ENCODE measurements at places on chromosomes 2 and 18.

DNA sequence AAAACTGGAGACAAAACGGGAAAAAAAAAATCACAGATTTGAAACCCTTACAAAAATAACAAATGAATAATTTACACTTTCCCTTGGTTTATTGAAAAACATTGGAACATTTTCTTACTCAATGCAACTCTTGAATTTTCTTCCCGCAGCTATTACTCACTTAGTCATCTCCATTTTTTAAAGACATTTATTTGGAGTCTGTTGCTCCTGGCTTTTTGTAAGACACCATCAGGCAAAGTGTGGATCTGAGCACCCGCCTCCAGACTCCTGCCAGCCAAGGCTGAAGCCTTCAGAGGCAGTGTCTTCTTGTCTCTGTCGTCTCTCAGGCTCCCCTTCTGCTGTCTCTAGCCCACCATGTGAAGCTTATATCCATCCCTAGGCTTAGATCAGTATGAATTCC is 46.2 kb downstream of the TRIB2 start:
- DNase-seq: no peak

DNA sequence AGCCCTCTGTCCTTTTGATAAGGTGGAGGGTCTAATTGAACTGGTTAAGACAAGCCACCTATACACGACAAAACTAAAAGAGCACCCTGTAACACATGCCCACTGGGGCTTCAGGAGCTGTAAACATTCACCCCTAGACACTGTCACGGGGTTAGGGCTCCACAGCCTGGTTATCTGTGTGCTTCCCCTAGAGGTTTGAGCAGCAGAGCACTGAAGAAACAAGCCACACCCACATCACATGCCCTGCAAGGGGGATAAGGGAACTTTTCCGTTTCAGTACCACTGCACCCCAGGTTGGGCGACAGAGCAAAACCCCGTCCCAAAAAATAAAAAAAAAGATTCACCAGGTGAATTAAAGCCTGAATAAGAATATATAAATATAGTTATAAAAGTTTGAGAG is 913.7 kb upstream of the ACVR2A start:
- no peak for DNase-seq

- DNase-seq: no peak
These were observed 66.6 kb upstream of the ZNF397 start for GRCh38 chr18:35174093-35174731.

GRCh38 chr18:8386669-8387380 is 222.4 kb upstream of the RAB12 start:
- DNase-seq: no peak

DNA sequence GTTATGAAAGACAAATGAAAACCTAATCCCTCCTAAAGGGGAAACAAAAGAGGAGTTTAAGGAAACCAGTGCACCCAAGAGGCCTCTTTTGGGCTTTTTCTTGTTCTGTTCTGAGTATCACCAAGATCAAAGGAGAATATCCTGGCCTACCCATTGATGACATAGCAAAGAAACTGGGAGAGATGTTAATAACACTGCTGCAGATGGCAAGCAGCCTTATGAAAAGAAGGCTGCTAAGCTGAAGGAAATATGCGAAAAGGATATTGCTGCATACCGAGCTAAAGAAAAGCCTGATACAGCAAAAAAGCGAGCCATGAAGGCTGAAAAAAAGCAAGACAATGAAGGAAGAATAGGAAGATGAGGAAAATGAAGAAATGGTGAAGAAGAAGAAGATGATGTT is 23.6 kb upstream of the STAT4 start:
- DNase-seq: no peak

DNA sequence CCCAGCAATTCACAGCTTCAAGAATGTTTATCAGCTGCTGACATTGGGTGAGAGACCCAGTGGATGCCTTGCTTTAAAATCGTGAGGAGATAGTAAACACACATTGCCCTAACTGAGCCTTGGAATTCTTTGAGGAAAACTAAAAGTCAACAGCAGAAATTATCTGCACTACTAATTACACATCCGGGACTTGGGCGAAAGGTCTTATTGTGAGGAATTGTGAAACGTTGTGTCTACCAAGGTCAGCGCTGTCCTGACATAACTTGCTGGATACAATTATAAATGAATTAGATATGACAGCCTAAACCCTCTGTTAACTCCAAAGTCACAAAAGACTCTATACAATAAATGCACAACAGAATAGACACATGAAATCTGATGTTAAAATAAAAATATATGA is 121.4 kb downstream of the ST6GAL2 start:
- no peak for DNase-seq

DNA sequence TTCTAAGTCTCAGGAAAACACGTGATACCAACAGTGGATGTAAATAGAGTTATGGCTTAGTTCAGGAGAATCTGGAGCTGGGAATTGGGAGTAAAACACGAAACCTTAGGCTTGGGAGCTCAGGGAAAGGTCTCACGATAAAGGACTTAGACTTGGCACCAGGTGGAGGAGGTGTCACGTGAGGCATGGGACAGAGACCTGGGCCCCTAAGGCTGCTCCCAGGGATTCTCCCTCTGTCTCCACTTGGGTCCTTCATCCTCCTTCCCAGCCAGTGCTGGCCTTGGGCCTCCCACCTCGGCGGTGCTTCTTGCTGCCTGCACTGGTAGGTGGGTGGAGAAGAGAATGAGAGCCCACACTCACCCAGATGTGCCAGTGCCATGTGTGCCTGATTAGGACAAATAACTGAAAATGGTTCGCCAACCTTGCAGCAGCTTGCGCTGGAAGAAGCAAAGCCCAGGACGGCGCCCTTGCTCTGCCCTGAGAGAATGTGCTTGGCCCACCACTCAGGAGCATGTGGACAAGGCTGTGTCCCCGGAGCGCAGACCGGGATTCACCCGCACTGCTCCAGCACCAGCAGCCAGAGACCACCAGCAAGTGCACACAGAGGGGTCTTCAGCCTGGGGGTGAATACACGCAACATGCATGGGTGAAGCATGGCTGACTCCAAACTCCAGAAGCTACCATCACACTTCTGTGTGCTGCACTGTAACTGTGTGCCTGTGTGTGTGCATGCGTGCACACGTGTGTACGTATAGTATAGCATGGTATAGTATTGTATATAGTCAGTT is 48.1 kb downstream of the PSMG2 start:
- DNase-seq: no peak

DNA sequence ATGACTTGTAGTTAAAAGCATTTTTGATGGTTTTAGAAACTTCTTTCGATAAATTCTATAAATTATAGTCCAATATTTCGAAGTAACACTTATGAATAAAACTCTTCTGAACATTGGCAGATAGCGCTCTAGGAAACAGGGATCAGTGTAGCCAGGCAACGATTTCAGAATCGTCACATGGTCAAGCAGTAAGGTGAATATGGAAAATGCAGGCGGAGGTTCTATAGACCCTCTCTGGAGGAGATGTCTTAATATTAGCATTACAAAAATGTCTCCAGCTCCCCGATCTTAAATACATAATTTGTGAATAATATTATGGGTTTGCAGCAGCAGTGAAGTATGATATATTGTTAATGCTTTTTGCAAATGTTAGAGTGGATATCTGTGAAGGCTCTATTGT is 310.3 kb downstream of the SS18 start:
- no peak for DNase-seq

DNA sequence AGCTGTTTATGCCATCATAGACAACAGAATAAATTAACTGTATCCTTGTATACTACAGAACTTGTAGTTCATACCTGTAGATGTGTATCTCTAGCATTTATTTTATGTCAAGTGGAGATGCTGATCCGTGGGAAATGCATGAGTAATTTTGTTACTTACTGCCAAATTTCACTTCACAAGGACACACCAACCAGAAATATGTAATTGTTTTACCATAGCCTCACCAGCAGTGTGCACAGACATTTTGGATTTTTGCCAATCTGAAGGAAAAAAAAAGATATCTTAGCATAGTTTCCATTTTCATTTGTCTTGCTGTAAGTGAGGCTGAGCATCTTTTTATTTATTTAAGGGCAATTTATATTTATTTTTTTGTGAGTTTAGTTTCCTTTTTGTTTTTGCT is 265.1 kb upstream of the OSR1 start:
- no peak for DNase-seq

GRCh38 chr2:45852450-45853150 is 201.1 kb downstream of the PRKCE start:
- DNase-seq: no peak

DNA sequence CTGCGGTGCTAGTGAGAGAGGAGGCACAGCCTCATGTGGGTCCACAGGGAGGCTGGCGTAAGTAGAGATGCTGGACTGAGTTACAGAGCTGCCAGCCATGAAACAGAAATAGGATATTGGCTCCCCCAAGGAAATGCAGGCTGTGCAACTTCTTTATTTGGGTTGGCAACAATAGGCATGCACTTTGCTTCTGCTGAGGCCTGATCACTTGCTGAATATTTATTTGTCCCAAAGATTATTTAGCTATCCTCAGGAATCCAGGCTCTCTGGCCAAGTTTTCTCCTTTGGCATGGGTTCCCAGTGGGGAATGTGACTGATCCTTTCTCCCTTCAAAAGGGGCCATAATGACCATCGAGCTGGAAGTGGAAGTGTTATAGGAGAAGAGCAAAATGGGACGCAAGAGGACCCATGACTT is 60.0 kb downstream of the MAPK4 start:
- DNase-seq: no peak

DNA sequence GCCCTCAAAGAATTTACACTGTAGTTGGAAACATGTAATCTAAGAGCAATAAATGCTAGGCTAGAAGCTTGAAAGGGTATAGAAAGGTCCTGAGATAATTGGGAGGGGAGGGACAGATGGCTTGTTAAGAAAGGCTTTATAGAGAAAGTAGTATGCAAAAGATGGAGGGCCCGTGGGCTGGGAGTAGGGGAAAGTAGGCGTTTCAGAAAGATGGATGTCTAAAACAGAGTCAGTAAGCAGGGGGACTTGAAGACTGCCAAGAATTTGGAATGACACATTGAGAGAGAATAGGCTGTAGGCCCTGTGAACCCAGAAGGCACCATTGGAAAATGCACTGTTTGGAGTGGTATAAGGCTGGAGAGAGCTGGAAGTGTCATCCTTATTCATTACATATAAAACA is 822 bp downstream of the PSMG2 start:
- DNase-seq: no peak

DNA sequence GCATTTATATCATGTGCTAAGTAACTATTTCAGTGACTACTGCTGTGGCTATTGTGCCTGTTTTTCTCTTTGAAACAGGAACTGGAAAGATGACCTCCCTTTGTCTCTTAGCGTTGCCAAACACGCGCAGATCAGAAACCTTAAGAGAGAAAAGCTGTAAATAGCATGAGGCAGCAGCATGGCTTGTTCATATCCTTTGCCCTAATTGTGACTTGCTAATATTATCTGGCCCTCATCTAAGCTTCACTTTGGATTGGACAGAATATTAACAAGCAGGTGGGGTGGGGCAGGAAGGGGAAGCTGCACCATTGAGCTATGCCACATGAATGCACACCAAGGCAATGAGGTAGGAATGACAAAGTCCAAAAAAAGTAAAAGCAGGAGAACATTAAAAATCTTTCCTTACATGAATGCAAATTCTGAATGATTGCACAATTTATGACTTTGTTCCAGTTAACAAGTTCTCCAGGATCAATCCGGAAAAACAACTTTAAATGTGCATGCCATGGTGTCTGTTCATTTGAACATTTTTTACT is 128.4 kb downstream of the IRS1 start:
- no peak for DNase-seq

DNA sequence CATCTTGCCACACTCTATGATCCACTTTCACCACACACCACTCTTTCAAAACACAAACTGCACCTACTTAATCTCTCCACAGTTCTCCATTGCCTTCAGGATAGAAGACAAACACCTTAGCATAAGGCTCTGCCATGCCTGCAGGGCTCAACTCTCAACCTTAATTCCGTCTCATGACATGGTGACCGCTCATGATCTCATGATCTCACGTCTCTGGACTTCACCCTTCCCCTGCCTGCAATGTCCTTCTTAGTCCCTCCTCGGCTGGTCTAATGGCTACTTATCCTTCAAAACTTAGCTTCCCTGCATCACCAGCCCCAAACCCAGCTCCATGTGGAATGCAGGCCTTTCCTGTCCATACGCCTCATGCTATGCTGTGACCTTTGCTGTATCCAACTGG is 85.3 kb downstream of the ACVR1 start:
- no peak for DNase-seq

DNA sequence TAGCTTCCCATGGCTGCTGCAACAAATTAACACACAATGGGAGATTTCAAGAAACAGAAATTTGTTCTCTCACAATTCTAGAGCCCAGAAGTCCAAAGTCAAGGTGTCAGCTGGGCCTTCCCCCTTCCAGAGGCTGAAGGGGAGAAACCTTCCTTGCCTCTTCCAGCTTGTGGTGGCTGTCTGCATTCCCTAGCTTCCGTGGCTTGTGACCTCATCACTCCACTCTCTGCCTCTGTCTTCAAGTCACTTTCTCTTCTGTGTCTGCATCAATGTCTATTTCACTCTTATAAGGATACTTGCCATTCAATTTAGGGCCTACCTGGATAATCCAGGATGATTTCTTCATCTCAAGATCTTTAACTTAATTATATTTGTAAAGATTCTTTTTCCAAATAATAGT is 16.8 kb upstream of the SRBD1 start:
- DNase-seq: no peak

DNA sequence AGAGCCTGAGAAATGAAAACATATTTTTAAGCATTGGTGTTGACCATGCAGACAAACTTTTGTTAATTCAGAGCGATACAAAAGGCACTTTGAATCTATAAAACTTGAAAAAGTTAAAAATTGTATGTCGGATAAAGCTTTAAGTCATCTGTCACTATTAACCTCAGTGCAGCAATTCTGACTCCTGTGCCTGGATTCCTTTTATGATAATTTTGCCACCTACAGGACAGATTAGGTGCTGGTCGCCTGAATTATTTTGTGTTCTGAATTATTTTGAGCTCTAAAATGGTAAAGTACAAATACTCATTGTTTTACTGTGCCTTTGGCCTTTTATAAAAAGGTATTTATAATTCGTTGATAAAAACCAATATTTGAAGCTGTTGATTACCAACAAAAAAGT is 19.4 kb upstream of the RNF138 start:
- DNase-seq: no peak

- DNase-seq: no peak
These were observed 328.7 kb downstream of the ZNF804A start for GRCh38 chr2:184927040-184927439.

DNA sequence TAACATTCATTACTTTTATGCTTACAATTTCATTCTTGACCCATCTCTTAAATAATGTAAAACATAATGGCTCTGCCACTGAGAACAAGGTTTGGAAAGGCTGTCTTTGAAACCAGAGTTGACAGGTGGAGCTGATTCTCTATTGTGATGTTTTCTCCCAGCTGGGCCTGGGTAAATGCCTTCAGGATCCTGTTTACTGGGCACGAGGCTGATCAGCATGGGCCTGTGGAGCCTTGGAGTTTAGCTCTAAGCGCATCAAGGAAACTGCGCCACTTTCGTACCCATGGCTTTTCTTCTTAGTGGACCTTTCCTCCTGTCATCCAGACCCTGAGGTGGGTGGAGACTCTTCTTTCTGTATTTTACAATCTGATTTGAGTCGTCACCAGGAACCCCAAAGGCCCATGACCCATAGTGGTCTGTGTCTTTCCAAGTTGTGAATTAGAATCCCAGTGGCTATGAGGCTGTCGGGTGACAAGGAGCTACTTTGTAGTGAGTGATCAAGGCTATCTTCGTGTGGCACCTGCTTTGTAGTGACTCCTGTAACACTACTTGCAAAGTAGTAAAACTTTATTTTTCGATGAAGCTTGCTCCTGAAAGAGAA is 123.1 kb downstream of the LPIN1 start:
- DNase-seq: no peak
